ENCODE measurements at places on chromosomes 7 and 10.

DNA sequence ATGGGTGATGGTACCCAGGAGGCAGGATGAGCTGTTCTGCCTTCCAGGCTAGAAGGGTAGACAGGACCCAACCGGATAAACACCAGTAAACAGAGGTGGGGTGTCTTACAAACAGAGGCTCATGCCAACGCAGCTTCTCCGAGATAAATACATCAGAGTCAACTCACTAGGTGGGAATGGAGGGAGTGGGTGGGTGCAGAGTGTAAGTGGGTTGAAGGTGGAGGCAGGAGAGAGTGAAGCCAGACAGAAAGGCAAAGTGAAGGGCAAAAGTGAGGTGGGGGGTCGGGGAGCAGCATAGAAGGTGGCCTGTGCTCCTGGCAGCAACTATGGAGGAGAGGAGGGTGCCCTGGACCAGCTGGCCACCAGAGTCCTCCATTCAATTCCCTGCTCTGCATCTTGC, 40.4 kb upstream of the COL13A1 start:
- DNase-seq: no peak

DNA sequence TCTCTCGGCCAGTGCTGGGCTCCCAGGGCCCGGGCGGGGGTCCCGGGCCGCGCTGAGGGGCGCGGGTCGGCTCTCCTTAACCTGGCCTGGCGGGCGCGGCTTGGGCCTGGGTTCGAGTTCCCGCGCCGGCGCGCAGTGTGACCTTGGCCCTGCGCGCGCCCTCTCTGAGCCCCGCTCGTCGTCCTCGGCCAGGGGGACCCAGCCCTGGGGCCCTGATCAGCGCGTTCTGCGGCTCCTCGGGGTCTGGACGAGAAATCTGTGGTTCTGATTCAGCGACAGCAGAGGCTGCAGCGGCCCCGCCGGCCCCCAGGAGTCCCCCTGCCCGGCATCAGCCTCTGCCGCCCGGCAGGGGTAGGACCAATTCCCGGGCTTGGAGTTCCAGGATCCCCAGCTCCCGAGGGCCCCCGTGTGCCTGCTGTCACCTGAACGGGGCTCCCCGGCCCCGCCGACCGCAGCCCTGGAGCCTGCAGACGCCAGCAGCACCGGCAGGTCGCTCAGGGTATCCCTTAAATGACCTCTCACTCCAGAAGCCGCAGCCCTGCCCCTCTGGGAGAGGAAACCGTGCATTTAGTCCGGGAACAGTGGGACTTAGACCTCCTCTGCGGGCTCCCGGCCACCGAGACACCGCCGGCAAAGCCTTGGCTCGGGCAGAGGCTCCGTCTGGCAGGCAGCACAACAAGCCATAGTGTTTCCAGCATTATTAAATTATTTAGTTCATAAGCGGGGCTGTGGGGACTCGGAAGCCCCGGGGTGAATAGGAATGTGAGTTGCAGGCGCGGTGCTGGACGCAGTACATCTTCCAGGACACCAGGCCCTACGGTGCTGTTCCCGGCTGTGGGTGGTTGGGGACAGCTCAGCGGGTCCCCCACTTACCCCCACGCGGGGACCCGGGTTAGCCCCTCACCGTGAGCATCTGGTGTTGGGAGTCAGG, 572 bp downstream of the CHST12 start:
- DNase-seq: no peak

GRCh38 chr10:22978287-22978686, 50.4 kb downstream of the ARMC3 start:
- no peak for DNase-seq

GRCh38 chr7:40805361-40805760, 670.6 kb downstream of the SUGCT start:
- DNase-seq: no peak

DNA sequence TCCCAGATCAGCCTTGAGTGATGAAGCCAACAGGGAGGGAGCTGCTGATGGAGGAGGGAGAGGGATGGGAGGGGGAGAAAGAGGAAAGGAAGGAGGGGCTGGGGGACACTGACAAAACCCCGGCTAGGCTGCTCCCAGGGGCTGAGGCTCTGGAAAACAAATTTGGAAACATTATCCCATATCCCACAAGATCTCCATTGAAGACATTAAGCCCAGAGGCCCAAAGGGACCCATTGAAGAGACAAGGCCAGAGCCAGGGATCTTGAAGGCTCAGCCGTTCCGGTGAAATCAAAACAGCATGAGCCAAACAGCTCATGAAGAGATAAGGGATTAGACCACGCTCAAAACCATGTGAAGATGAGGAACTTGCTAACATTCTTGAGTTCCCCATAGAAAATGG, 184.3 kb upstream of the ITGB1 start:
- no peak for DNase-seq

DNA sequence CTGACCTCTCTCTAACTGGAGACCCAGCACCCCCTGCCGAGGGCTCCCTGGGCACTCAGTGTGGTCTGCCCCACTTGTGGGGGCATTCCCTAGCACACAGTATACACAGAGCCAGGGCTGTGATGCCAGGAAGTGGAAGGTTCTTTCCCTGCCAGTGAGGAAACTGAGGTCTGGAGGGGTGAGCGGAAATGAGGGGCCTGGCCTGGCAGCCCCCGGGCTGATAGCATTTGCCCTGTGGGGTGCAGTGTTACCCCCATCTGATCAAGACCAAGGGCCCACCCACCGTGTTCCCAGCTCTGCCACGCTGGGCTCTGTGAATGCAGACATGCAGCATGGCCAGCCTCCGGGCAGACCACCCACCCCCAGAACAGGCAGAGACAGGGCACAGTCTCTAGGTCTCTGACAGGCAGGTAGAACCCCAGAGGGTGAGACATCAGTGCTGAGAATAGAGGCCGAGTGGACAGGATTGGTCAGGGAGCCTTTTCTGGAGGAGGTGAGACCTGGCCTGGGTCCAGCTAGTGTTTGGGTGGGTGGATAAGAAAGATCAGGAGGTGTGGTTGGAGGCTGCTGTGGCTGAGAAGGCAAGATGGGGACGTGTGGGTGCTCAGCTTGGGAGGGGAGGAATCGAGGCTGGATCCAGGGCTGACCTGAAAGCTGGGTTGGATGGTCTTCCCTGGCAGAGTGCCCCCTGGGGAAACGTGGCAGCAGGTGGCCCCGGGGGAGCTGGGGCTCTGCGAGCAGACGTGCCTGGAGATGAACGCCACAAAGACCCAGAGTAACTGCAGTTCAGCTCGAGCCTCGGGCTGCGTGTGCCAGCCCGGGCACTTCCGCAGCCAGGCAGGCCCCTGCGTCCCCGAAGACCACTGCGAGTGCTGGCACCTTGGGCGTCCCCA, 10.8 kb upstream of the ZNF862 start:
- no peak for DNase-seq

GRCh38 chr7:30846378-30846777, 65.3 kb upstream of the AQP1 start:
- no peak for DNase-seq

GRCh38 chr10:58453105-58453504, 59.6 kb upstream of the BICC1 start:
- no peak for DNase-seq

- DNase-seq: no peak
Measured at GRCh38 chr10:78025685-78026364, 3.5 kb downstream of the POLR3A start.

DNA sequence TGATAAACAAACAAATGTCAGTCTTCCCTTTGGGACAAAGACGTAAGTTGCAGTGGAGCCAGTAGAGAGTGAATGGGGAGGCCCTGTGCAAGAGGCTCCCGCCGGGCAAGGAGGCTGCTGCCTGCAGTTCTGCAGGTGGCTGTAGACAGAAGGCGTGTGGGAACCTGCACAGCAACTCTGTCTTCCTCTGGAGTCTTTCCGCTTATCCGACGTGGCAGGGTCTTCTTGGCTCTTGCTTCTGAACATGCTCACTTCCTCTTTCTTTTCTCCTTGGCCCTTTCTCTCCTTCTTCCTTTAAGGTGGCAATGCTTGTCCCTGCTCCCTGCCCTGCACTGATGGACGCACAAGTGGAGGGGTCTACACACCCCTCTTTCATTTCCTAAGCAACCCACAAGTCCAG, 122.5 kb downstream of the HIPK2 start:
- no peak for DNase-seq

- no peak for DNase-seq
Measured at GRCh38 chr7:159010411-159010810, 134.3 kb downstream of the VIPR2 start.

DNA sequence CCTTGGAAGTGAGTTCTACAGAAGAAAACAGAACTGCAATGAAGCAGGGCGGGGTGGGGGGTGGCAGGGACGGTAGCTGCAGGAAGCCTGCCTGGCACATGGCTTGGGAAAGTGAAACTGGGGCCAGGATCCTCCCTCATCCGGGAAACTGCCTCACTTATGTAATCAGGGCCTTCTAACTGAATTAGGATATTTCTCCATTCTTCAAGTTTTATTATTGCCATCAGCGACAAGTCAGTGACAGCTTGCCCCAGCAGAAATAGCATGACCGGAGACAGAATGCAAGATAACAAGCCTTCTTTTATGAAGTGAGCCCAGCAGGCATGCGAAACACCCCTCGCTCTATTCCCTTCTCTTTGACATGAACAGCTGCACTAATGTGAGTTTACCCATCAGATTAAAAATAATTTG, 77.5 kb upstream of the CACUL1 start:
- DNase-seq: no peak

DNA sequence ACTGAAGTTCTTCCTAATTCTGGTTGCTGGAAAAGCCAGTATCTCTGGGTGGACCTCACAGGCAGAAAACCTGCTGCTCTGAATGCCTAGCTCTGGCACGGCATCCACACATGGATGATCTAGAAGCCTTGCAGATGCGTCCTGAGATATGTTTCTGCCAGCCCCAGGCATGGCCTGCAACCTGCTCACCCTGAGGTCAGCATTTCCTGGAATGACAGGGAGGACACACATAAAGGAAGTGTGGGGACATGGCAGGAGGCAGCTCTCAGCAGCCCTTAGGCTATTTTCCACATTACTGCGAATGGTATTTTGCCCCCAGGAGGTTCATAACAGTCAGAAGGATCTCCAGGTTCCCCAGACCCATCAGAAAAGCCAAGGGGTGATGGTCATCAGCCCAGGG, 23.2 kb downstream of the PLXNA4 start:
- no peak for DNase-seq
